CD4-positive, CD25-positive, alpha-beta regulatory T cell (primary cell): ENCODE measurements at places on chromosomes 3 and 15. TPM values are rescaled to one million over a fixed set of nuclear protein-coding genes. Genes with fewer than 3 reads are reported as not detected.

- no peak for DNase-seq
These were observed 26.0 kb upstream of the SEC62 start for GRCh38 chr3:169940470-169941181.

MCF2L2 gene
- total RNA-seq, result 20.7 TPM

PGBD4 gene
- total RNA-seq, result 3.6 TPM

CHCHD4 gene
- total RNA-seq, result 3.6 TPM

- DNase-seq, result no peak
These were observed 60.9 kb downstream of the PRICKLE2 start for GRCh38 chr3:64164349-64164748.

- peak; percentile 34 for DNase-seq
These were observed 163.3 kb downstream of the PLCH1 start for GRCh38 chr3:155581579-155581978.

GRCh38 chr3:71528816-71529215, 54.7 kb downstream of the FOXP1 start:
- DNase-seq, result no peak
